ENCODE measurements at places on chromosomes 4 and X.

DNA sequence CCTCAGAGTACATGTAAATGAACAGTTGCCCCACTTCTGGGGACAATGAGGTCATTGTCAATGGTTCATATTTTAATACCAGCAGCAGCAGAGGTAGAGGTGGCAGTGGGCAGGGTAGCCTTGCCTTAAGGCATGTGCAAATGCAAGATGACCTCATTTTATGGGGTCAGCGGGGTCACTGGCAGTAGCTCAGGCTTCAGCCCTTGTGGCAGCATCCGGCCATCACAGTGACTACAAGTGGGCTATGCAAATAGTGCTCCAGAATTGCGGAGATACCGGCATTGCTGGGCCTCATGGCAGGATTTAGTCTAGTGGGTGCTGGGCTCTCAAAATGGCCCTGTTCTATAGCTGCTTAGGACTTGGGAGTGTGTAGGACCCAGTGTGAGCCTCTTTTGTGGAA, 144.7 kb downstream of the FAM47A start:
- no peak for DNase-seq

- no peak for DNase-seq
Observed at GRCh38 chr4:28009541-28009940, 1148.9 kb downstream of the STIM2 start.

DNA sequence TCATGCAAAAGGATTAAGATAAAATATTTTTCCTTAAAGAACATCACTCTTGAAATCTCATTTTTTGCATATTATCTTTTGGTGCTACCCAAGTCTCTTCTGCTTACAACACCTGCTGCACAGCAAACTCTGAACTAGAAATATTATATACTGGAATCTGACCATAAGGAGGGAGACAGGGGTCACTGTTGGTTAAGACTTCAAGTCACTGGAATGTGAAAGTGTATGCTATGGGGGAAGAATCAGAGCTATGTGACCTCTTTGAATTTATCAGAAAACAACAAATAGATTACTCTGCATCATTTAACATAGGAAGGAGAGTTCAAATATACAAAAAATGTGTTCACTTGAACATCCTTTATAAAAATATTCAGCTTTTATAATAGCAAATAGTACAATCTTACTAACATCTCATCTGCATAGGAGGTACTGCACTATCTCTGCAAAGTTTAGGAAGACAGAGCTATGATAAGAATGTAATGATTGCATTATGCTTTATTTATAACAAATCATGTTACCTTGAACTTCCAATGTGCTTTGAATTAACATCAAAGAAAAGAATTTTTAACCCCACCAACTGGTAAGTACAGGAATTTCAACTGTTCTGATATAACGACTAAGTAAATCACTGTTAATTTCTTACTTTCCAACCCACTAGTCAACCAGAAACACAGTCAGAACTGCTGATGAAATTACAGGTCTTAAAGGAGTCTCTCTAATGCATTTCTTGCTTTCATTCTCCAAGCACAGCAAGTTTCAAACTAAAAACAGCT, 69.8 kb downstream of the ZNF827 start:
- no peak for DNase-seq

DNA sequence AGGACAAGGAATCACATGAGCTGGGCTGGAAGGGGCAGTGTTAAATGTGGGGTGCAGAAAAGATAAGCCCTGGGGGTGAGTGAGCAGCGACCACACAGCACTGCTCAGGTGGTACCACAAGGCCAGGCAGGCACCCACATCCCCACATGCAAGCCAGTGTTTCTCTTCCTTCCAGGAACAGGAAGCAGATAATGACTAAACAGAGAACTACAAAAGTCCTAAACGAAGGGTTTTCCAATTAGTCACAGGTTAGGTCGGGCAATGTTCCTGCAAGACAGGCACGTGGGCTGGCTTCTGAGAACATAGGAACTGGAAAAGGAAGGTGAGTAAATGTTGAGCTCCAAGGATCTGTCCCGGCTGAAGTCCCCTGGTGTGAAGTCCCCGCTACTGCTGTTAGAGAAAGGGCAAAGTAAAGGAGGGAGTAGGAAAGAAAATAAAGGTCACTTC, 19.5 kb downstream of the RELL1 start:
- peak; percentile 56 for DNase-seq
